ENCODE measurements at places on chromosomes 1 and 21.

DNA sequence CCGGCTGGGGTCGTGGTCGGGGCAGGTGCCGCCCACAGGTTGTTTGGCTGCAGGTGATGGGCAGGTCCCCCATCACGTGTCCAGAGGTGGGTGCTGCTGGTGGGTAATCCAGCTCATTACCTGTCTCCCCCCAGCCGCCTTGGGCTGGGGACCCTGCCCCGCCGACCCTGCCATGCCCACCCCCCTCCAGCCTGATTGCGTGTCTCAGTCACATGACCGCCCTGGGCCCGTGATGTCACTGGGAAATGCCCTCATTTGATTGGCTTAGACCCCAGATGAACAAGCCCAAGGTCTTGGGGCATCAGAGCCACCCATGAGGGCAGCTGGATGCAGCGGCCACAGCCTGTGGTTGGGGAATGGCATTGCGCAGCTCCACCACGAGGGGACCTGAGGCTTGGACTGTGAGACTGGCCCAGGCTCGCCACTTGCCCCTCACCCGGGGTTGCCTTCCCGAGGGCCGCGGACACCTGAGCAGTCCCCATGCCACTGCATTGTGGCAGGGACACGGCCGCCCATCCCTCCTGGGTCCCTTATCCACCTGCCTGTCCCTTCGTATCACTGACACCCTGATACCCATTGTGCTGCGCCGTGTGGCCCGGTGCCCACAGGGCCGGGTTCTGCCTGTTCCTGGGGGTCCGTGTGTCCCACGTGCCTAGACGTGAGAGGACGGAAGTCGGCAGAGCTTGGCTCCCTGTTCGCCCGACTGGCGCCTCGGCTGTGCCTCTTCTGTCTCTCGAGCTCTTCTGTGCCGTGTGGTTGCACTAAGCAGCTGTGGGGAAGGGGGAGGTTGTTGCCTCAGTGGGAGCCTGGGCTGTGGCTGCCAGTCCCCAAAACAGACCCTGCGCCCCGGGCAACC, 68.0 kb downstream of the FAAP20 start:
- peak; percentile 21 for DNase-seq

DNA sequence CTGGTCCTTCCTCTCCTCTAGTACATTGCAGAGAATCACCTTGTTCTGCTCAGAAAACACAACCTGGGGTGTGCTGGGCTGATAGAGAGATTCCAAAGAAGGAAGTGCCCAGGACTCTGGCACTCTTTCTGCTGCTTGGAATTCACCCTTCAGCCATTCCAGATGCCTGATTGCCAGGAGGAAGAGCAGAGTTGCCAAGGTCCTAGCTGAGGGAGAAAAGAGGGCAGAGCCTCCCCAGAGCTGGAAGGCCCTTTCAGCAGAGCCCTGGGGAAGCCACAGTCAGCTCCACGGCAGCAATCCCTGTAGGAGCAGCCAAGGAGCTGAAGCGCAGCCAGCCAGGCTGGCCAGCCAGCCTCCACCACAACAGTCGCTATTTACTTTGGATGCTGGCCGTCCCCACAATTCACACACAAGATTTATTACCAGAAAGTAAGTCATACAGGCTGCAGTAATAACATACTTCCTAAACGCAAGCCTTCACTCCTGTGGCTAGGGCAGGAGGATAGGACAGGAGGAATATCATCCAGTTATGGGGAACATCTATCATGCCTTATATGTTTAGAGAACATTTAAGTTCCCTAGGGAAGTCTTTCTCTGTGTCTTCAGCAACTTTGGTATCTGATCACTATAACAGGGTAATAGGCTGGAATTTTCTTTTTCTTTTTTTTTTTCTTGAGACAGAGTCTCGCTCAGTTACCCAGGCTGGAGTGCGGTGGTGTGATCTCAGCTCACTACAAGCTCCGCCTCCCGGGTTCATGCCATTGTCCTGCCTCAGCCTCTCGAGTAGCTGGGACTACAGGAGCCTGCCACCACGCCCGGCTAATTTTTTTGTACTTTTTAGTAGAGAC, 36.6 kb upstream of the SLC44A3 start:
- peak; percentile 33 for DNase-seq

GRCh38 chr1:100249155-100249536, 488 bp downstream of the DBT start:
- no peak for DNase-seq

DNA sequence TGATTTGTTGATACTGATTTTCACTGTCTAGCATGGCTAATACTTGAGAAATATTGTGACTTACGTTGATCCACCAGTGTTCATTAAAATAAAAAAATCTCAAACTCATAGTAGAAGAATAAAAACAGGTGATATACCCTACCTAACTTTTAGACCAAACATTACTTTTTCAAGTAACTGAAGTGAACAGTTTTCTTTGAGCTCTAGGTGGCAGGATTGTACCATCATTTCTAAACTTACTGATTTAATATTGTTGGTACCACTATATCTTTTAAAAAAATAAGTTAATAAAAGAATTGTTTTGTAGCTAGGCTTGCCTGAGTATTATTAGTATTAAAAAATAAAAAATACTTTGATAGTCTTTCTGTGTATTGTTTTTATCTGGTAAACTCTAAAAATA, 21.5 kb downstream of the CDC73 start:
- DNase-seq, result no peak

DNA sequence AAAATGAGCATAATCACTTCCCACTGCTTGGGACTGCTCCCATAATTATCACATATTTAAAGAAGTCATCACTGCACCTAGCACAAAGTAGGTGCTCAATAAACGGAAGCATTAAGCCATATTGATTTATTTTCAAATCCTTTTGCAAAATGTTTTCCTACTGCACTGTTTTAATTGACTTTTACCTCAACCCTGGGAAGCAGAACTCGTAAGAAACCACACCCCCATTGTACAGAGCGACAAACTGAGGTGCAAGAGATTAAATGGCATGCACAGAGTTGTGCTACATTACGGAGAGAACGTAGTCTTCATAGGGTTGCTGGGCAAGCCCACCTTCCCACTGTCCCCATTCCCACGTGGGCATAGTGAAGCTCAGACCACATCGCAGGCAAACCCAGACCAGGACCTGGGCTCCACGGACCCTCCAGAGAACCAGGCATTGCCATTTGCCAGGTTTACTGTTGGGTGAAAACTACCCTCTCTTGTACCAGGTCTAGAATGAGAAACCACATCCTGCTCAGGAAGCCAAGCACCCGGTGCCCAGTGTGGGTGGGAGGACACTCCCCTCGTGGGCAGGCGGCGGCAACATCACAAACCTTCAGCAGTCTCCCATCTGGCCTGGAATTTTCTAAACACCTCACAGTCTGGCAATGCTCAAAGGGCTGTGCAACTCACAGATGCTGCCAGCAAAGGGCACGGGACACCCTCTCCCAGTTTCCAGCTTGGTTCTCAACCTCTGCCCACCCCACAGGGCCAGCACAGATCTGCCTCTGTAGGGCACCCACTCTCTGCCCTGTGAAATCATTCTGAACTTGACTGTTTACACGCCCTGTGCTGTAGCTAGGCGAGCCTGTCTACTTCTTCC, 8.2 kb downstream of the IFFO2 start:
- DNase-seq, result no peak

DNA sequence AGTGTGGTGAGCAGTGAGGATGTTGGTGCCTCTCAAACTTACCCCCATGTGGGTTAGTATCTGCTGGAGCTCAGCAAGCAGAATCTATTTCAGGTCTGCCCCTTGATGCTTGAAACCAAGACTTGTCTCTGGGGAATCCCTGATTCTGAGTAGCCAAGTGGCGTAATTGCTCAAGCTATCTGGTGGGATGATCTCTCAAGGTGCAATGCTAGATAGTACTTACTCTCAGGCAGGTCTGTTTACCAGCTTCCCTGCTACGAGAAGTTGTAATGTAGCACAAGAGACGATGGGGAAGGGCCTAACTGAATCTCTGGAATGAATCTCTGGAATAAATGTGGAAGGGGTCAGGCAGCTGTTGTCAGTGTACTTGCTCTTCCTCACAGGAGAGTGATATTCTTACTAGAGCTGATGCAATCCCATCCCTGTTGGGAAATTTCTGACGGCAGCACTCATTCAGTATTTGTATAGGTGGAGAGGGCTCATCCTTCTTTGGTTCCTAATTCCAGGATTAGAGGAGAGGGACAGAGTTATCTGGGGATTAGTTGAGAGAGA, 65.4 kb downstream of the MACF1 start:
- no peak for DNase-seq

DNA sequence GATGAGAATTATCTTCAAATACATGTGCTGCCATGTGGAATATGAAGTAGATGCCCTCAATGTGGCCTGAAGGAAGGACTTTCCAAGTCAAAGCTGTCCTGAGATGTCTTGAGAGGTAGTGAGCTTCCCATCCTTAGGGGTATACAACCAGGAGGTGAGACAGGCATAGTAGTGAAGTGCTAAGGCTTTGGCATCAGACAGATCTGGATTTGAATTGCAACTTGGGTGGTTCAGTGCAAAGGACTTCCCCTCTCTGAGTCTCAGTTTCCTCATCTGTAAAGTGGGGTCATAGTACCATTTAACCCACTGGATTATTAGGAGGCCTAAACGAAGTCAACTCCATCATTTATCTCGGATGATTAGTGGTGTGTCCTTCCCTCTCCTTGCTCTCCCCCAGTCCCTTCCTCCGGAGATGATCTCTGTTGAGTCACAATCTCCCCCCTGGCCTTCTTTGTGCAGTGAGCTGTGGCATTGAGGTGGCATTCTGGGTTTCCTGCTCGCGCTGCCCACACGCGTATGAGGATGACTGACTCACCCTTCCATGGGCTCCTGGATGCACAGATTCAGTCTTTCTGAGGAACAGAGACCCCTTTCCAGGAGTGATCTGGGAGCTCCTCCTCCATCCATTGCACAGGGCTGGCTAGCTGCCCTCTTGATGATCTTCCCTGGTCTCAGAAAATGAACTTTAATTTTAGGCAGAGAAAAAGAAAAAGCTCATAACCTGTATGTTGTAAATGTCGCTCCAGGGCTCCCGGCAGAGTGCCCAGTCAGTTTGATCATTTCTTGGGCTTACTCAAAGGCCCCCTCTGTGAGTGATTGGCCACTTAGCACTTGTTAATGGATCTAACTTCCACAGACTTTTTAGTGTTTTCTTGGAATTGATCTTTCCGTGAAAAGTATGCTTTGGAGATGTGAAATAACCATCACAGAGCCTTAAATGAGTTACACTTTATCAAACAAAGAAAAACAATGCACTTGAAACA, 354.6 kb downstream of the PTPRU start:
- DNase-seq, result no peak

DNA sequence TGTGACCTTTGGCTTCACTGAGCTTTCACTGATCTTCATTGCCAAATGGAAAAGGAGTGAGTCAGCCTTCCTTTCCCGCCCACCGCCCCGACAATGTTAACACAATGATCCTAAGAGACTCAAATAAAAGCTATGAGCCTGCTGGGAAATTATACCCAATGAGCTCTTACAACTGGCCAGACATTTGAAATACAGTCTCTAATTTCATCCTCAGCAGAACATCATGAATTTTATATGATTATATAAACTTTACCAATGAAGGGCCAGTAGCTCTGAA, 252.5 kb downstream of the SIPA1L2 start:
- DNase-seq, result no peak

- peak; percentile 69 for DNase-seq
Measured at GRCh38 chr21:41834252-41834925, 44.8 kb downstream of the PRDM15 start.

DNA sequence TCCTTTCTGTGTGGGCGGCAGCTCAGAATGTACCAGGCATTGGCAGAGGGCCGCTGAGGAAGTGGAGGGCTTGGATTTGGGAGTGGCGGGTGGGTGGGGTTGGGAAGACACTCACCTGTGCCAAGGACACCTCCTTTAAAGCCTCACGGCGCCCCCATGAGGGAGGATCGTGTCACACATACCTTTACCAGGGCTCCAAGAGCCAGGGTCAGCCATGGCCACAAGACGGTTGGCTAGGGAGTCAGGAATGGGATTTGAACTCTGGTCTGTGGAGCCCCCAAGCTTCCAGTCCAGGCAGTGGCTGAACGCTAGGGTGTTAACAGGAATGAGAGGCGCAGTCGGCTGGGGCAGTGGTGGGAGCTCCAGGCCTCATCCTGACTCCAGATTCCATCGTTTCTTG, 4.6 kb downstream of the NBL1 start:
- DNase-seq, result no peak

DNA sequence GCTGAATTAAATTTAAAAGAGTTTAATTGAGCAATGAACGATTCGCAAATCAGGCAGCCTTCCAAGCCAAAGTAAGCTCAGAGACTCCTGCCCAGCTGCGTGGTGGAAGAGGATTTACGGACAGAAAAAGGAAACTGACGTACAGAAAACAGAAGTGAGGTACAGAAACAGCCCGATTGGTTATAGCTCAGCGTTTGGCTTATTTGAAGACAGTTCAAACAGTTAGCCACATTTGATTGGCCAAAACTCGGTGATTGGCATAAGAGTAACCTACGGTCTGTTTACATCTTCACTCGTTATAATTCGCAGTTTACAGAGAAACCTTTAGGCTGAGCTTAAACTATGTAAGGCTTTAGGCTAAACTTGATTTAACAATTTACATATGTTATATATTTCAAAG, 46.9 kb downstream of the CR1L start:
- no peak for DNase-seq

GRCh38 chr21:39269620-39270019, 43.8 kb downstream of the BRWD1 start:
- no peak for DNase-seq

DNA sequence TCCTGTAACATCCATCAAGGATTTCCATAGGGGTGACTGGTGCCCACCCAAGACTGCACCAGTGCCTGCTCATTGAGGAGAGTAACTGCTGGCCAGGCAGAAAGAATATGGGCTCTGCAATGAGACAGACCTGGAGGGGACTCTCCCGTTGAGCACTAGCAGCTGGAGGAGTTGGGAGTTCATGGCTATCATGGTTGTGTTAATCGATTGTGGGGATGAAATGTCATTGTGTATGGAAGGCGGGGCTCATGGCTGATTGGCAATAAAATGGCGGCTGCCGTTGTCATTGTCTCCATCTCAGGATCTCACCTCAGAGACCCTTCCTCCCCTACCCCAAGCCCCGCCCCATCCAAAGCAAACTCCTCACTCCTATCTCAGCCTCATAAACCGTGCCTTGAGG, 3.9 kb downstream of the TMEM125 start:
- no peak for DNase-seq

- DNase-seq, result no peak
Measured at GRCh38 chr1:214377886-214378285, 96.9 kb downstream of the SMYD2 start.

DNA sequence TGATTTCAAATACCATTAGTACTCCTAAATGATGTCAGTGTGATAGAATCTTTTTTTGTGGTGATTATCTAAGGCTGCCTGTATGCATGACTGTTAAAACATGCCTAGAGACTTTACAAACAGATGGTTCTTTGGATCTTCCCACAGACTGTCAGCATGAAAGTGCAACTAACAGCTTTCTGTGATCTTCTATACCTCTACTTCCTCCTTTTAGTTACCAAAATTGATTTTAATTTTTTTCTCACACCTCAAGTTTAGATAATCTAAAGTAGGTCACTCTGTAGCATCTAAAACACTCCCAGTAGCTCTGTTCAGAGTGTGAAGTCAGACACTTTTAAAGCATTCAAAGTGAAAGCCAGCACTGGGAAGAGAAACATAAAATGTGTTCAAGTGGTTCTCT, 534.5 kb downstream of the PTPRC start:
- DNase-seq, result no peak

GRCh38 chr1:40896482-40896881, 34.3 kb upstream of the CITED4 start:
- no peak for DNase-seq

- DNase-seq, result no peak
Measured at GRCh38 chr1:198275597-198275996, 118.8 kb downstream of the NEK7 start.
